ENCODE measurements at places on chromosomes 12 and 14.

- DNase-seq = no peak
Observed at GRCh38 chr12:116236976-116237375, 40.5 kb downstream of the MED13L start.

DNA sequence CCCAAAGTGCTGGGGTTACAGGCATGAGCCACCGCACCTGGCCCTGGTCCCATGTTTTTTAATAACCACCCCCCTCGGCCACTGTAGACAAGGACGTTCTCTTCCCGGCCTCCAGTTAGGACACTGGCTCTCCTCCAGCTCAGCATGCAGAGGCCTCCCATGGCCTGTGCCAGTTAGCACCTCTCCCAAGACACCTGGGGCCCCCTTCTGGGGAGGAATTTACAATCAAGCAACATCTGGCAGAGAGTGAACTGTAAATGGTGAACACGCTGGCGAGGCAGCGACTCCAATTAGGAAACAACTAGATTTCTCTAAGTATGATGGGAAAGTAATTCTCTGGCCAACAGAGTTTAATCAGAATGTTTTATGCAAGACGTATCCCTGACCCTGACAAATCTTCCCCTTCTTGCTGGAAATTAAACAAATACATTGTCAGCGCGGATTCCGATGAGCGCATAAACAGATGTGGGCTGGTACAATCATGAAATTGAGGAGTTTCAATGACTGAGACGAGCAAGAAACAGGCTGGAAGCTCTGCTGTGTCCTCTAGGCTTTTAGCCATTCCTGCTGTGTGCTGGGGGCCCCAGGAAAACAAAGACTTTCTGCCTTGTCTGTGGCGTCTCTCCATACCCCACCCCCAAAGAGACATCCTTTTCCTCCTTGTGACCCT, 61.7 kb upstream of the DLK1 start:
- DNase-seq = no peak

- DNase-seq = no peak
Observed at GRCh38 chr12:3160081-3160480, 82.9 kb downstream of the TSPAN9 start.

DNA sequence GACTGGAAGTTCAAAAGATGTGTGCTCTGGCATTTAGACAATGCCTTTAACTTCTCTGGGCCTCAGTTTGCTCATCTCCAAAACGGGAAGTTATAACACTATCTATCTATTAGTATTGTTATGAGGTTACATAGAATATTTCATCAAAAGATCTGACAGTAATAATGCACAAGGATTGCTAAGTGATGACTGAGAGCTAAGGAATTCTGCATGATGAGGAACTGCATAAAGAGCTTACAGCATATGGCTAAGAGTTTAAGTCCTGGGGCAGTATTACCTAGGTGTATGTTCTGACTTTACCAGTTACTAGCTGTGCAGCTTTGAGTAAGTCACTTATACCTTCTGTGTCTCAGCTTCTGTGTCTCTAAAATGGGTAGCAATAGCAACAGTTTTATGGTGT, 160.1 kb upstream of the TMPO start:
- no peak for DNase-seq

- DNase-seq = no peak
Observed at GRCh38 chr14:100791348-100791735, 34.6 kb upstream of the MEG3 start.

DNA sequence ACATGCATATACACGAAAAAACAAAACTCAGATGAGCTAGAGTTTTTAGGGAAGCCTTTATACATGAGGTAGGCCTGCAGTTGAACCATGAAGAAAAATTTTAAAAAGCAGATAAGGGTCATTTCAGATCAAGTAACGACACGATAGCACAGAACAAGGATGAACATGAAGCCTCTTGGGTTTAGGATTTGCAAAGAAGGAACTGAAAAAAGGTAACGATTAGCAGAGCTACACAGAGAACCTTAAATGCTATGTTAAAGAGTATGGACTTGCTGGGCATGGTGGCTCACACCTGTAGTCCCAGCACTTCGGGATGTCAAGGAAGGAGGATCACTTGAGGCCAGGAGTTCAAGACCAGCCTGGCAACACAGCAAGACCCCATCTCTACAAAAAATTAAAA, 96.1 kb upstream of the HECTD1 start:
- no peak for DNase-seq

- no peak for DNase-seq
Observed at GRCh38 chr12:98744680-98745079, 99.6 kb downstream of the APAF1 start.

DNA sequence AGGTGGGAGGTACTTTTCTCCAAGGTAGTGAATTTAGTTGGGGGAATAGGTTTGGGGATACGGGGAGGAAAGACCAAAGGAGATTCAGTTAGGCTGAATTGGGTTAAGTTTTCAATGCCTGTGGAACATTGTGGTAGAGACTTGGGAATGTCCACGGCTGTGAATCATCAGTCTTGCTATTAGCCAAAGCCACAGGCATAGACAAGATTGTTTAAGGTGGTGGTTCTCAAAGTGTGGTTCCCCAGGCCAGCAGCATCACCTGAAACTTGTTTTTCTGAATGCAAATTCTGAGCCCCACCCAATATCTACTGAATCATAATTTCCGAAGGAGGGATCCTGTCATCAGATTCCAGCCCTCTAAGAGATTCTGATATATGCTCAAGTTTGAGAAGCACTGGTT, 316.2 kb downstream of the EGLN3 start:
- DNase-seq = no peak

- DNase-seq = no peak
Observed at GRCh38 chr14:101732118-101732517, 29.4 kb upstream of the PPP2R5C start.

- DNase-seq = no peak
Observed at GRCh38 chr12:131725503-131725902, 14.6 kb downstream of the SFSWAP start.

DNA sequence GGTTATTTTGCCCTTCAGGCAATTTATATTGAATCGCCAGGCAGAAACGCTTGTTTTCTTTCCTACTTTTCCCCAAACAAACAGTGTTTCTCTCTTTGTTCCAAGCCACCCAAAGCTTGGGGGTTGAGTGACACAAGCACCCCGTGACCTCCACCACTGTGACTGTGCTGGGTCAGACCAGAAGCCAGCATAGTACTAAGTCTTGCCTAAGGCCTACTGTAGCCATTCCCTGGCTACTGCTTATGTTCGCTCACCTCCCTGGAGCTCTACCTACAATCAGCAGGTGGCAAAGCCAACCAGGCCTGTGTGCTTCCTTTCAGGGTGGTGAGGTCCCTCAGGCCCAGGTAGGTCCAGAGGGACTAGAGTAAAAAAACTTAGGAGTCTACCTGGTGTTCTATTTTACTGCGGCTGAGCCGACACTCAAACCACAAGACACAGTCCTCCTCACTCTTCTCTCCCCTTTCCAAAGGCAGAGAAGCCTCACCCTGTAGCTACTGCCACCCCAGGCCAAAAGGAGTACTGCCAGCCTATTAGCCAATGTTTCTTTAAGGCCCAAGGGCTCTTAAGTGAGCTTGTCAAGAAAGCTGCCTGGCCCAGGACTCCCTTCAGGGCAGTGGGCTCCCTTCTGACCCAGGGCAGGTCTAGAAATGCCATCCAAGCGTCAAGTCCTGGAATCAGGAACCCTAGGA, 411.8 kb upstream of the MIS18BP1 start:
- DNase-seq = no peak

DNA sequence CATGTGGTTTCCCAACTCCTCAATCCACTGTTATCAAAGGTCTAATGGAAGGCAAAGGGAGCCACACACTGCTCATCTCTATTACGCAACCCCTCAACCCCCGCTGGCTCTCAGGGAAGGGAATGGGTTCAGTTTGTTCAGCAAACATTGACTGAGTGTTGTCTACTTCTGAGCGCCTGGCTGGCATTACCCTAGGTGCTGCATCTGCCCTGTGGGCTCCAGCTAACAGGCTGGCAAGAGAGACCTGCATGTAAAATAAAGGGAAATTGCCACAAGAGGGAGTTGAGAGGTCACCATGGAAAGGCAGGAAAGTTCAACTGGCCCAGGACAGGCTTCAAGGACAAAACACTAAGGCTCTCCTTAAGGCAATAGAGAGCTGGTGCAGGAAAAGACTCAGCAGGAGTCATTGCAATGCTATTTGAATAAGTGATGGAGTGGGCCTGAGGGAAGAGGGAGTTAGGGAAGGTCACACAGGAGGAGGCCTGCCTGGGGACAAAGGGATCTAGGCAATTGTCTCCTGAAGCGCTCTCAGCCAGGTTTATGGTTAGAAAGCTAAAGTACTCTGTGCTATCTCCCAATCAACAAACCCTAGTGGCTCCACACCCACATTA, 5.5 kb upstream of the ZNF740 start:
- peak; percentile 95 for DNase-seq

DNA sequence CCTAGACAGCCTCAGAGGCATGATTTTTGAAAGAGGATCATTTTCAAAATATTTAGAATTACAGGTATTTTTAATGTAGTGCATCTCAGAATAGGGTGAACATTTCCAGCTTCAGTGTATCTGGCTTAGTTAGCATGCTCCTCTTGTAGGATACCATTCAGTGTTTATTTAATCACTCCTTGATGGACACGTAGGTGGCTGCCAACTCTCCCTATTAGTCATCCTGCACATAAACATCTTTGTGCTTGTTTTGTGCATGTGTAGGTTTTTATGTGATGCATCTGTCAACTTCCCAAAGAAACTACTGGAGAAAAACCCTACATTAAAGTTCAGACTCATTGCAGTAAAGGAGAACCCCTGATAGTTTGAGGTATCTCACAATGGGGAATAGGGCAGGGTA, 52.5 kb upstream of the RBM19 start:
- DNase-seq = peak; percentile 45

- DNase-seq = no peak
Observed at GRCh38 chr12:85572956-85573355, 263.3 kb downstream of the RASSF9 start.

GRCh38 chr14:35213869-35214387, 78.3 kb upstream of the PSMA6 start:
- DNase-seq = peak; percentile 26

GRCh38 chr14:42804141-42804540, 1197.5 kb downstream of the LRFN5 start:
- peak; percentile 21 for DNase-seq

- DNase-seq = no peak
Observed at GRCh38 chr12:104152685-104153241, 14.8 kb upstream of the NFYB start.

- DNase-seq = no peak
Observed at GRCh38 chr14:94049625-94050023, 23.5 kb downstream of the OTUB2 start.

DNA sequence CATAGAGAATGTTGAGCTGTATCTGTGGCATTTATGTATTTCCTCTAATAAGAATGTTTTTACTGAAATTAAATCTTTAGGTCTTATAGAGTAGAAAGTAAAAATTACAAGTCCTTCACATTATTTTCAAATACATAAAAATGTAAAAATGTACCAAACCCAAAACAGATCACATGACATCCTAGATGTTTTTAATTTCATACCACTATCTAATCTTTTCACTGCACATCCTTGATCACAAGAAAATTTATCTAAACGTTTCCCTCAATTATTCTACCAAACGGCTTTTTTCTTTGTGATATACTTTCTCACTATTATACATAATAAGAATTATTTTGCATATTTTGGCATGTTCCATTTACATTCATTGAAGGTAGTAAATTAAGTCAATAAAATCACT, 18.3 kb downstream of the SGPP1 start:
- DNase-seq = no peak

GRCh38 chr14:68018598-68018997, 199.0 kb downstream of the RAD51B start:
- DNase-seq = no peak

DNA sequence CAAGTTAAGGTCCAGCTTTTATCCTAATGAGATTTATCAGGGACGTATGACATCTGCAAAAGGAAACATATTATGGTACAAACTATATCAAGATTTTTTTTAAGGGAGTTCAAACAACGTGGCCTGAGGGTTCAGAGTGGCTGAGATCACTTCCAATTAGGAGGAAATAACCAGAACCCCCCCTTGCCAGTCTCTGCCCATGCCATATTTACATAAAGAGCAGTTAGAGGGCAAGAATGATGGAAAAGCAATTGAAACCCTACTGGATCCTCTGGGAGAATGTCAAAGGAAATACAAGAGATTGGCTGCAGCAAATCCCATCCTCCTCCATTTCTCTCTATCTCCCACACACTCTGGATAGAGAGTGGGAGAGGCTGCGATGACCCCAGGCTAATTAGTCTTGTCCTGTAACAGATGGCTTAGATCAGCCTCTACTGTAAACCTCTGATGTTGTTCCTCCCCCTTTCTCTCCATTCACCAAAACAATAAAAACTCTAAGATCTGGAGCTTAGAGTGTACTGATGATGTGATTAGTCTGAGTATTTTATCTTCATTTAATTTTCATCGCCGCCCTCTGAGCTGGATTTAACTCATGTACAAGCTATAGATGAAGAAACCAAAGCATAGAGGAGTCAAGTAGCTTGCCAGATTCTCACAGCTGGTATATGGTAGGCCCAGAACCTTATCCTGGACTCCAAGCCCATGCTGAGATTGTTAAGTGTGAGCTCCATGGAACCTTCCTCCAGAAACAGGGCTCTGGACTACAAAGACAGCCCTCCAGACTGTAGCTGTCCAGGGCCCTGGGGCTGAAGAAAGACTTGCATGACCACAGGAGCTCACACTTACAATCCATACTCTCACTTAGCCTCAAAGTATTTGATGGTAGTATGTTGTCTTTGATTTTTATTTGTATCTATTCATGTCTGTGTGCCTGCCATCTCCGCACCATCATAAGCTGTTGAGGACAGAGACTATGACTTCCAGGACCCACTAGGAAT, 54.1 kb upstream of the GNG2 start:
- no peak for DNase-seq

GRCh38 chr14:53346988-53347387, 193.9 kb upstream of the DDHD1 start:
- DNase-seq = no peak

GRCh38 chr14:72636871-72637270, 257.0 kb downstream of the DPF3 start:
- DNase-seq = no peak

- peak; percentile 92 for DNase-seq
Observed at GRCh38 chr12:68040450-68041075, 51.3 kb downstream of the IFNG-AS1 start.

- no peak for DNase-seq
Observed at GRCh38 chr14:95533391-95533821, 1.4 kb upstream of the GLRX5 start.

- no peak for DNase-seq
Observed at GRCh38 chr12:122646517-122647217, 56.5 kb downstream of the HCAR2 start.

GRCh38 chr14:92726135-92726932, 22.1 kb downstream of the LGMN start:
- DNase-seq = no peak

Measured in NCI-H510A treated with DMSO at 0.1 percent for 48 hours (cell line).